ENCODE measurements at places on chromosomes 3 and 15.

- no peak for DNase-seq
Measured at GRCh38 chr3:22265403-22265802, 514.4 kb upstream of the ZNF385D start.

DNA sequence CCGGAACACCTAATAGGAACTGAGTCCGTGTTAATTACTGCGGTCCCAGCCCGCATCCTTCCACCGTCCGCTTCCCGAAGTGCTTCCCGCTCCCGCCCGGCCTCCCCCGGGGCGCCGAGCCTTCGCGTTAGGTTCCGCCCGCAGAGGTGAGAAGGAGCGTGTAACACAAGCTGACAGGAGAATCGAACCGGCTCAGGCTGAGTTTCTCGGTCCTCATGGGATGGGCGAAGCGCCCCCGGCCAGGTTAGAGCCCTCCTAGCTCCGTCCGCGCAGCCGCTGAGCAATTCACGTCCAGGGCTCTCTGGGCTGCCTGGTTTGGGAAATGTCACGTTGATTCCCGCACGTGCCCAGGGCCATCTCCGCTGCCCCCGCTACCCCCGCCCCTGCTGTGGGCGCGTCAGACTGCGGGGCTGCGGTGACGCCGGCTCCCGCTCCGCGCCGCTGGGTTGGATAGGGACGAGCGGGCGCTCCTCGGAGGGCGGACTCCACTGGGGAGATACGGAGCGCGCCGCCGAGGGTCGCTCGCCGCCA lies 954 bp downstream of the CLDN11 start:
- peak; percentile 32 for DNase-seq

DNA sequence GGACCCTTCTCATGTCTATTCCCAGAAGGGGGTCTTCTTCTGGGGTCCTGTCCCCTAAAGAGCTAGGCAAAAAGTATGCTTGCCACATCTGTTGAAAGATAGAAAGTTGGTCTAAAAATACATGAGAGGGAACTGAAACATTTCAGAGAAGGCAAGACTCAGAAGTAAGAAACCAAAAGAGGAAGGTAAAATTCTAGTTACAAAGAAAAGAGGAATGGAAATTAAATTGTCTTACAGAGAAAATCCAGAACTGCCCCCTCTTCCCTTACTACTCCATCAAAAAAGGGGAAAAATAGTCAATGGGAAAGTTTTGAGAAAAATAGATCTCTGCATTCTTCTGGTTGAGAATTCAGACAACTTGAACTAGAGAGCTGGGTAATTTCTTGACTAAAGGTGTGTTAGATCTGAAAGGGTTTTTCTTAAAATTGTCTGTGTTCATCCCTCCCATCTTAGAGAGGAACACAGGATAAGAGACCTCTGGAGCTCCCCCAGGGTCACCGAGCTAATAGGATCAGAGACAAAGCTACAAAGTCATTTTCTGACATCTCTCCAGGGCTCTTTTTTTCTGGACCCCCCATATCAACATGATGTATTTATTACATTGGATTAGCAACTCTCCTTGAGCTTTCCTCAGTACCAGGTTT lies 32.3 kb upstream of the CCR2 start:
- no peak for DNase-seq

DNA sequence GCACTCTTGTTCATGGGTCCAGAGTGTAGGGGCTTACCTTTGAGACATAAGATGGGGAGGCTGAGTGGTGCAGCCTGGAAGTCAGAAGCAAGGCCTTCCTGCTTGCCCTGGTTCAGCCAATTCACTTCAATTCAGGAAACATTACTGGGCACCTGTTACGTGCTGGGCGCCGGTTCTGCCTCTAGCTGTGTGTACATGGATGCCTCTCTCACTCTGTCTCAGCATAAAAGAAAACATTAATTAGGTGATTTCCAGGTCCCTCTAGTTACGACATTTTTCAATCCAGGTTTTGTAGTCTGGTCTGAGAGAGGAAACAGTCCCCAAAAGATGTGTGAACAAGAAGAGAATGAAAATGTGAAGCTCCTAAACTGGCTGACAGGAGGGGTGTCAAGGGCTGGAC lies 1.2 kb downstream of the RTP1 start:
- no peak for DNase-seq

DNA sequence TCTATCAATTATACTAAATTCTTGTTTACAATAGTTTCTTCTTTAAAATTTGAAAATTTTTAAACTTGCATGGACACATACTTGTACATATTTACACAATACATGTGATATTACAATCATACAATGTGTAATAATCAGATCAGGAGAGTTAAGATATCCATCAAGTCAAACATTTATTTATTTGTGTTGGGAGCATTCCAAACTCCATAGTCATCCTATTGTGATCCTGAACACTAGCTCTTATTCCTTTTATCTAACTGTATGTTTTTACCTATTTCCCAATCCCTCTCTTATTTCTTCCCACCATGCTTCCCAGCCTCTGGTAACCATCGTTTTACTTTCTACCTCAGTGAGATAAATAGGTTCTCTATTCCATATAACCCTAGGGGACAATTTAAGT lies 1219.2 kb downstream of the ZPLD1 start:
- DNase-seq, result no peak

GRCh38 chr3:128784232-128784631 lies 58.2 kb downstream of the RAB7A start:
- DNase-seq, result peak; percentile 35

GRCh38 chr3:106341586-106342162 lies 472.9 kb upstream of the CBLB start:
- no peak for DNase-seq

DNA sequence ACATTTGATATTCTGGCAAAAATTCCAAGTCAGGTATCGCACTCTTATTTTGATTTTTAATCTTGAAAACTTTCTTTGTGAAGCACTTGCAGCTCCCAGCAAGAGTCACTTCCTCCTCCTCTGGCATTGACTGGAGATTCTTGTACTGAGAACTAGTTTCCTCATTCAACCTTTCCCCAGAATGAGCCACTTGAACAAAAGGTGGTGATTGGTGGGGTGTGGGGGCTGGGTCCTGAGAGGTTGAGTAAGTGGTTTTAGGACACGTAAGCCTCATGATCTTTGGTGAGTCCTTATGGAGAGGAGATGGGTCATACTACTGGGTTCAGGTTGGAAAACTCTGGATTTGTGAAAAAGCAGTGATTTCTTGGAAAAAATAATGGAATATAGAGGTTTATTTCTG lies 32.3 kb upstream of the ONECUT1 start:
- DNase-seq, result no peak

DNA sequence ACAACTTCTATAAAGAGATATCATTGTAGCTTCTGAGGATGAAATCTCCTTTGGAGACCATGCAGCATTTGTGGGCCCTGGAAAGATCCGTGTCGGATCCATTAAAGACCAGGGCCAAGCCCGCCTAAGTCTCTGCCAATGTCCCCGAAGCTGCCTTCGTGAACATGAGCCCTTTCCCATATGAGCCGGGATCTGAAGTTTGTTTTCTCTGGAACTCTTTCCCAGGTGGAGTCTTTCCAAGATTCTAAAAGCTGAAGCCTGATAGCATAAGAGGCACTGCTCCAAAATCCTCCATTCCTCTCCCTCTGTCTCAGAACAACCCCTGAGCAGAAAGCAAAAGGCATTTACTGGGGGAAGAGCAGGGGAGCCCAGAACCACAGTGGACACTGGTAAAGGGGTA lies 274.6 kb downstream of the NTRK3 start:
- DNase-seq, result peak; percentile 65

DNA sequence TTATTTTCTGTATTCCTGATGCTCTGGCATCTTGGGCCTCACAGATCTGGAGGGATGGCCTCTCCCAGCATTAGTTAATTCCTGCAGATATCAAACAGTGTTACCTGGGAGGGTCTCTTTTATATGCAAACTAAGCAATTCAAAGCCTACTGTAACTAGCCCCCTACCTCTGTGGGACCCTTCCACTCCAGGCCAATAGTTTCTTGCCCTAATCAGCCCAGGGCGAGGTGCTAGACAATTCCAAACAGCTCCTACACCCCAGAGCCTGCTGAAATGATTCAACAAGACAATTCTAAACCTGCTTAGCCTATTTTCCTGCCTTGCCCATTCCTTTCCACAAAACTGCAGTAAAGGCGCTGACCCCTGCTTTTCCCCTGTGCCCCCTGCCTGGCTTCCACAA lies 106.6 kb upstream of the IGSF10 start:
- no peak for DNase-seq

- no peak for DNase-seq
Measured at GRCh38 chr15:60528530-60528929, 49.6 kb upstream of the ICE2 start.

DNA sequence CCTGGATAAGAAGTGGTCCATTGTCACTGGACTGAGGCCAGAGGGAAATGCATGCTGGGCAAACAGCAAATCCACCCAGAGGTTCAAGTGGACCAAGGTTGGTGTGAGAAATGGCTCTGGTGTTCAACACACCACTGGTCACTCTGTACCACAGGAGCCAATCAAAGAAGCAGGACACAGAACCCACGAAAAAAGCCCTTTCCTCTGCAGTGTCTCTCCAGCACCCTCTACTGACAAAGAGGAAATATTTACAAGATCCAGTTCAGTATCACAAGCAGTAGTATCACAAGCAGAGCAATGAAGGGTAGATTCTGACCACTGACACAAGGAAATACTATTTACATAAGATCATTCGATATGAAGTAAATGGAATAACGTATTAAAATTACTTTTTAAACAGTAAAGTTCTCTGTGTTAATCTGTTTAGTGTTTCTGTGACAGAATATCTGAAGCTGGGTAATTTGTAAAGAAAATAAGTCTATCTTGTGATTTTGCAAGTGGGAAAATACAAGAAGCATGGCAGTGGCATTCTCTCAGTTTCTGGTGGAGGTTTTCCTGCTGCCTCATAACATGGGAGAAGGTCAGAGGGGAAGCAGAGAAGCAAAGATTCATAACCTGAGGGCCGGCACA lies 390.7 kb downstream of the EFHB start:
- DNase-seq, result peak; percentile 17

DNA sequence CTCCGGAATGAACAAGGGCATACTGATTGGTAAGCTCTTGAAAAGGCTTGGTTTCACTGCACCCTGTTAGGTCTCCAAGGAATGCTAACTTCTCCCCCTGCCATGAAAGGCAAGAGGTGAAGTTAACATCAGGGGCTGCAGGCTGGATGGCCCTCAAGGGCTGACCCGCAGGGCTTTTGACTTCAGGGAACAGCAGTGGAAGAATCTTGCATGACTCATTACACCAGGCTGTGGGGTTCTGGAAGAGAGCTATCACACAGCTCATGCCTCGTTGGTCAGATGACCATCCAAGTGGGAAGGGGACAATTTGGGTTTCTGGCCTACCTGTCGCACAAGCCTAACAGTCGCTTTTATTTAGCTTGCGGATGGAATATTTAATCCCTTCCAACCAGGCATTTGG lies 23.6 kb upstream of the ATG7 start:
- no peak for DNase-seq

DNA sequence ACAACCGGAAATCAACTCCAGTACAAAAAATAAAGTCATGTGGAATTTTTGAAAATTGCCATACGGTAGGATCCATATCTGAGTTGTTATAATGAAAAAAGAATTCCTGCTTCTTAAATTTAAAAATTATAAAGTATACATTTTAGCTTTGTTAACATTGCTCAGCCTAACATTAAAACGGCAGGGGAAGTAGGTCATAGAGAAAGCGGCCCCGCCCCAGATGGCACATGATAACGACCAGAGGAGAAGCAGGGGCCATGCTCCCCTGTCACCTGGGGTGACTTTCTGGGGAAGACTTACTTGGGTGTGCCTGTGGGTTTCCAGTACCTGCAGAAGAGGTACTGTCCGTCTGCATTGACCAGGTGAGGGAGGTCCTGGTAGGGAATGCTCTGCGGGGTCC lies 921 bp downstream of the MGLL start:
- no peak for DNase-seq

DNA sequence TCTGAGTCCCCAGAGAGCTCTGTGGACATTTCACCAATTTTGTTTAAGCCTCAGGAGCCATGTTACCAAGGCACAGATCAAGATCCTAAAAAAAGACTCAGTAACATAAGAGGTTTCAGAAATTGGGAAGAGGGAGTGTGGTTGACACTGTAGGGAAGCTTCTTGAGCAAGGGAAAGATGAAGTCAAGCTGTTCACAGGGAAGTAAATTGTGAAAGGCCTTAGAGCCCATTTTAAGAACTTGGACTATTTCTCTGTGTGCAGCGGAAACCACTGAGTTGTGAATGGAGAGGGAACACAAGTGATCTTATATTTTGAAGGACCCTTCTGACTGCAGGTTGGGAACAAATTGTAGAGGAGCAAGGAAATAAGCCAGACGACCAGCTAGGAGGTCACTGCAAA lies 18.7 kb downstream of the BCL2A1 start:
- DNase-seq, result no peak

DNA sequence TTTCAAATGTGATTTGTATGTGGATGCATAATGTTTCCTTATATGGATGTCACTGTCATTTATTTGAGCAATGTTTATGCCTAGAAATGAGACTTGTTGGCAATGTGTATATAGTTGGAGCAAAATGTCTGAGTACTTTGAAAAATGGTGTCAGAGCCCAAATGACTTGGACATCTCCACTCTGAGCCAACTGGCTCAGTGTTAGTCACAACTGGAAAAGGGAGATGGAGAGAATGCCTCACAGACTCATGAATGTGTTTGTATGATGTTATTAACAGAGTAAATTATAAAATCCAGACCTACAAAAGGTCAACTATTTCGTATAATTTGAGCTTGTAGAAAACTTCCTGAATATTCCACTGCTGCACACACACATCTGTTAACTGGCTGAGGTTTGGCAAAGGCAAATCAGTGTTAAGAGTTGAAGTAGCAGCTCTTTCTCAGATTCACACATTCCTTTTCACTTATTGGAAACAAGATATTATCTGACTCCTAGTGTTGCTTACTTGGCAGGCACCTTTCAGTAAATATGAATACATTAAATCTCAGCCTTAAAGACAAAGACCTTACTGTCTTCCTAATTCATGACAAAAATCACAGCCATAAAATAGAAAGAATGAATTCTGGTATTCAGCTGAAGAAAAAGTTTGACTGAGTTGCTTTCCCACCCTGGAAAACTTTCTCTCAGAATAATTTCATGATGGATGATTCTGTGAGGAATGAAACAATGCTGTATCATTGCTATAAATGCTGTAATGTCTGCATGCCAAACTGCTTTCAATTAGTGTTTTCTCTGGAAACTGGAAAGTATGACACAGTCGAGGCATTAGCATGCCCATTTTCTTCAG lies 27.0 kb downstream of the ADIPOQ start:
- no peak for DNase-seq

- DNase-seq, result no peak
Measured at GRCh38 chr15:73053398-73053723, 1.1 kb downstream of the NEO1 start.

All from right hindlimb (tissue), 1 donor.